ENCODE measurements at places on chromosomes 7 and 10.

DNA sequence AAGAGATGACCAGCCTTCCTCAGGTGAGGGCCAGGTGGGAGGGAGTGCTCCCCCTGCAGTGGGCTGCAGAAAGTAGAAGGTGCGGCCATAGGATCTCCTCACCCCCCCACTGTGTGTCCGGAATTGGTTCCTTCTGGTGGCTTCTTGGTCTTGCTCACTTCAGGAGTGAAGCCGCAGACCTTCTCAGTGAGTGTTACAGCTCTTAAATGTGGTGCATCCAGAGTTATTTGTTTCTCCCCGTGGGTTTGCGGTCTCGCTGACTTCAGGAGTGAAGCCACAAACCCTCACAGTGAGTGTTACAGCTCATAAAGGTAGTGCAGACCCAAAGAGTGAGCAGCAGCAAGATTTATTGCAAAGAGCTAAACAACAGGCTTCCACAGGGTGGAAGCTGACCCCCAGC lies 90.3 kb upstream of the NPS start:
- no peak for DNase-seq

DNA sequence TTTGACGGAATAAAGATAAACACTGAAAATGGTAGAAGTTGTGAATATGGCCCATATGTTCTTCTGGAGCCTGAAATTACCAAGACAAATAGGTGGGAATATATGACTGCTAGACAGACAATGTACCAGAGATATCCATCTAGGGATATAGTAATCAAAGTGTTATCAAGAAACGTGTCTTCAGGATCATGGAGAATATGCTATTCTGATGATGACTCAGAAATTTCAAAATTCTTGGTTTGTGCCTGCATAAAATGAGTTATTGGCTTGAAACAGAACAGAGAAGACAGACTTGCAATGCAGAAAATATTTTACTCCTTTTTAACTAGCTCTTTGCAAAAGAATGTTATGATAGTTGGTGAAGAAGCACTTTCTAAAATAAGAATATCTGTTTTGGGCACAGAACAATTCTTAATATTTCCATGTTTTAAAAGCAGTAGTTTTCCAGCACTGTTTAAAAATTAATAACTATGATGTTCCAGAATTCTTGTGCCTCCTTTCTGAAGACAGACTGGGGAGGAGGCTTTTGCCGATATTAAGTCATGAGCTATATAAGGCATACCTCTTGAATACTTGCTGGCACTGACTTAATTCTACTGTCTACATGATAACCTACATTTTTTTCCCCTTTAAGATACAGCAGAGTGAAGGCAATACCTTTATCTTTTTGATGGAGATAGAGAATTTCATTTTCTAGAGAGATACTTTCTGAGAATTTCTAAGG lies 34.4 kb upstream of the CABCOCO1 start:
- DNase-seq, result no peak

DNA sequence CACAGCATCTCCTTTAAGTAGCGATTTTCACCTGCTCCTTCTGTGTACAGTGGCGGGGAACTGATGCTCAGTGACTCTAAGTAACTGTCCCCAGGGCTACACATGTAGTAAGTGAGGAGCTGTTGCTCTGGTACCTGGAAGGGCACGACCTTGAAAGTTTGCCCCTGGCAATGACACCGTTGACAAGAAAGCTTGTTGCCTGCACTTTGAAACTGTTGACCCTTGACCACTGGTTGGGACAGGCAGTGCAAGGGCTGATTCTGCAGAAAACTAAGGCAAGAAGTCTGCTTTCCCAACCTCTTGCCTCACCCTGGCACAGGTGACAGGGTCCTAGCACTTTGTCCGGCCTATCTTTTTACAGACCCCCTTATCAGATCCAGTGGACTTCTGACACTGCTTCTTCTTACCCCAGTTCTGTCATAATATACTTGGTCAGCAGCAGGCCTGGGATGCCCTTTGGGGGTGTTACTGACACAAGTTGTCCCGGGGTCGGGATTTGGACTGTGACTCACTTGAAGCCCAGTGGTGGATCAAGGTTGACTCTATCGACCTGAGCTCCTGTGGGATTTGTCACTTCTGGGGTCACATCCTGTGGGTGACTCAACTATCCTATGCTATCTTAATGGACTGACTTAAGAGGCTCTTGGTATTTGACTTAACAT lies 5.8 kb downstream of the ACSL5 start:
- no peak for DNase-seq

DNA sequence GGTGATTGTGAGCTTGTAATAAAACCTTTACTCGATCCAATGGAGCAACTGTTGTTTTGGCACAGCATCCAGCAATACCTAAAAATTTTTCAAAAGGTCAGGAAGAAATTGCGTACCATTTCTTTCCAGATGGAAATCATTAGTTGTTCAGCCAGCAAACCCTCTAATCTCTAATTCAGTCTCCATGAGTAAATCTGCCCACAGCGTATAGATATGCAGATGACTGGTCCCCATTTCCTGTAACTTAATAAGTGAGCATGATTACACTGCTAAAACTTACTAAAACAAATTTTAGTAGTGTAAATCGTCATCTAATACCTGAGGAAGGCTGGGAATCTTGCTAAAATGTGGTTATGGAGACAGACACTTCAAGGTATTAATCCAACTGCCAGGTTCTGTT lies 10.6 kb downstream of the SLC25A16 start:
- no peak for DNase-seq

DNA sequence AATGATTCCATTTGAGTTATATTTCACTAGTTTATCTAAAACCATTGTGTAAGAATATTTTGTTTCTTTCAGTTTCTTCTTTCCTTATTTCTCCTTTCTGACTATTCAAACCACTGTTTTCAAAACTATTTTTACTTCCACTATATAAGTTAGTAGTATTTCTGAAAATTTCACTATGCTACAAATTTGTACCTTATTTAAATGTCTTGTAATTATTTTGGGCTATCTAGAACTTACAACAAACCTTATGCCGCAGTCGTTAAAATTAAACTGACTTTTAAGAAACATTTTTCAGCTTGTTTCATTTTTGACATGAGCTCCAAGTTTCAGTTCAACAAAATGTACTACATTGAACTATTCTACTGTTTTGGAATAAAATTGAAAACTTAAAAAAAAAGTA lies 1.8 kb downstream of the TFEC start:
- no peak for DNase-seq

DNA sequence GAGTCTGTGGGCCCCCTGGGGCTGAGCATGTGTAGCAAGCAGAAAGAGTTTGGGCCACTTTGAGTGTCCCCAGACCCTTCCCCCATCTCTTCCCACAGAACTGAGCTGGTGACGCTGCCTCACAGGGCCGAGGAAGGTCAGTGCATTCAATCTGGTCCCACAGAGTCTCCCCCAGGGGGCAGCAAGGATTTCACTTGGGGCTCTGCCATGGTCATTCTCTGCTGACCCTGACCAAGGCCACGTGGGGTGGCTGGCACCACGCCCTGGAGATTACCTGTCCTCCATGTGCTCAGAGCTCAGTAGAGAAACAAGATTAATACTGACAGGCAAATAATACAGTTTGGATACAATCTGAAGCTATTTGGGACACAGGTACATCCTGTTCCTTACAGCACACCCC lies 30.2 kb downstream of the ADRA2A start:
- no peak for DNase-seq
